ENCODE measurements at places on chromosomes 2 and 18. TPM values are rescaled to one million over a fixed set of nuclear protein-coding genes. Genes with fewer than 3 reads are reported as not detected.

- no peak for DNase-seq
Observed at GRCh38 chr18:24991141-24992060, 360.6 kb downstream of the ZNF521 start.

DNA sequence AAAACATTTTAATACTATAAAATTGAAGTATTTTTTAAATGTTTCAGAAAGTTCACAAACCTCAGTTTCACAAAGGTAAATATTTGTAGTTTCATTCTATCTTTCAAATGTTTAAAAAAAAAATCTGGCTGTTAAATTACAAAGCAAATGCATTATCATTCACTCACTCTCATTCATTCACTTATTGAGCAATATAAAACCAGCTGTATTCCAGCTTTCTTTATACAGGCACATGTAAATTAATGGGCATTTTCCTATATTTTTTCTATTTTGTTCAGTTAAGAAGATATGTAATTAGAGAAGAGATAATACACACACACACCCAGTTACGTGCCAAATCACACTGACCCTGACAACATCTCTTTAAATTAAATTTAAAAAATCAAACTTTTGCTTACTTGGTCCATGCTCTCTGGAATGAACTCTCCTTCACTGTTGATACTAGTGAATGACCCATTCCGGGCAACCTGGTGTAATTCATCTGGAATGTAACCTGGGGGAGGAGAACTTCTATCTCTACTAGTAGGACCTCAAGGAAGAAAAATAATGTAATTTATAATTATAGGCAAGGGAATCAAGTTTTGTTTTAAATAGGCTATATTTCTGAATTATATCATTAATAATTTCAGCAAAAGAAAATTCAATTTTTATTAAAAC is 32.5 kb upstream of the ERCC3 start:
- no peak for DNase-seq

DNA sequence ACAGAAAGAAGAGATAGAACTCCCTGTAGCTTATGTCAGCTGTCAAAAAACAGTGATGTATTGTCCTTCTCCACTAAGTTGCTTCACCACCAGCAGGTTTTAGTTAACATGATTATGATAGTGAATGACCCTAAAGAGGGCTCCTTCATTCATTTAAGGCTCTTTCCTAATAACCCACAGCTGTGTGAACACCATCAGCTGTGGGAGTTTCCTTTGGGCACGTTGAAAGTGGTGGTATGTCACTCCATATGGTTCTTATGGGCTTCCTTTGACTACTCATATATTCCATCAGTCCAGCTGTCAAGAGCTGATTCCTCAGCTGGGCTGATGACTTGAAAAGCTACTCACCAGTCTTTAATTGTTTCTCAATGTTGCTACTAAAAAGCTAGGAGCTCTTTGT is 210.3 kb downstream of the UBE2E3 start:
- no peak for DNase-seq

The CASP10 gene
- 4.6 TPM for total RNA-seq

The GKN1 gene
- total RNA-seq, result not detected

The RFTN2 gene
- total RNA-seq, result 10.0 TPM

The RAMP1 gene
- total RNA-seq, result 476 TPM

Measured in sigmoid colon (tissue), 7 donors.